ENCODE measurements at places on chromosomes 6 and 20. TPM values are rescaled to one million over a fixed set of nuclear protein-coding genes. Genes with fewer than 3 reads are reported as not detected.

DNA sequence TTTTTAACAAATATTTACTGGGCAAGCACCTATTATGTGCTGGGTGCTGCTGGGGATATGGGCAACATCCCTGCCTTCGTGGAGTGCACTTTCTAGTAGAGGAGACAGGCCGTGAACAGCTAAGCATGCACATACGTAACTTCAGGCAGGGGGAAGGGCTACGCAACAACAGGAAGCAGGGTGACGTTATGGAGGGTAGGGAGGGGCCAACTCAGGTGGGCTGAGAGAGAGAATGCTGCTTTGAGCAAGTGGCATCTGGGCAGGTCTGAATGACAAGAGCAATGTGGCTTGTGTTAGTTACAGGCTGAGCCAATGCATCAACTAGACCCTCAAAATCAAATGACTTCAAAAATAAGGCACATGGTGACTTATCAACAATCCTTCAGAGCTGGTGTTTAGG lies 112.1 kb downstream of the CDC5L start:
- no peak for DNase-seq

MCM9 gene
- 9.4 TPM for total RNA-seq

GRCh38 chr20:63096681-63097335 lies 90.0 kb upstream of the BHLHE23 start:
- peak; percentile 60 for DNase-seq

DNA sequence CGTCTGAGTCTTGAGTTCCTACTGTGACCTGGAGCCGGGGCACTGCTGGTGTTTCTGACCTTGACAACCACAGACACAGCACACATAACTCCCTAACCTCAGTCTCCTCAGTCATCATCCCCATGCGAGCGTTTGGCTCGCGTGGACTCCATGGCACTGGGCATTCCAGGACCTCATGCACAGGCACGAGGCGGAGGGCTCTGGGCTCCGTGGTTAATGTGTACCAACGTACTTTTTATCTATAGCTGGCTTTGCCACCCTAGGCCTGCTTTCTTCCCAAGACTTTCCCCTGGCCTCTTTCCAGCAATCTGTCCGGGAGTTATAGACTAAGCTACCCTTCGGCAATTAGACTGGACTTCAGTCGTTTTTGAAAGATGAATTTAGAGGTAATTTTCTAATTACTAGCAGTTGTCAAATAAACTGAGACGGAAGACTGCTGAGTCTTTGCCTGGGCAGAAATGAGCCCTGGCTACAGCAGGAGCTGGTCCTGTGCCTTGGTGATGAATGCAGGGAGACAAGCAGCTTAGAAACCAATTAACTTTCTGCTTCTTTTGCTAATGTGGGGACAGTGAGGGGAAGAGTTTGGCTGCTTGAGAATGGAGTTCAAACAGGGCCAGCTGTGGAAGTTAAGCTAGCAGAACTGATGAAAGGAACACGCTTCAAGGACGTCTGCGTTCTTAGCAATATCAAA lies 16.1 kb upstream of the CTCFL start:
- DNase-seq = no peak

Data from mesenteric fat pad (tissue), 1 donor.